ENCODE measurements at places on chromosomes 3 and 15.

- no peak for DNase-seq
These were observed 157.4 kb upstream of the LRTM1 start for GRCh38 chr3:55085231-55085630.

GRCh38 chr3:54877730-54878129 lies 50.1 kb downstream of the LRTM1 start:
- no peak for DNase-seq

DNA sequence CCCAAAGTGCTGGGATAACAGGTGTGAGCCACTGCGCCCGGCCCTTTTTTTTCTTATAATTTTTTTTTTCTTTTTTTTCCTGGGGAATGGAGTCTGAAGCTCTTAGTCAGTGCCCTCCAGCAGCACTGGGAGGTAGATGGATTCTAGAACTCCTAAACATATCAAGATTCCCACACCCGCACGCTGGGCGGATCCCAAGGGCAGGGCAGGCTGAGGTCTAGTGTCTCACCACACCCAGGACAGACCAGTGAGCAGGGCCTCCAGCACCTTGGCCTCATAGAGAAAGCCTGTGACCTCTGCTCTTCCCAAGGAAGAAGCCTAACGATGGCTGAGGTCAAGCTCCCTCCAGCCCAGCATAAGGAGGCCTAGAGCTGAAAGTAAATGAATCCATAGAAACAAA lies 153.7 kb upstream of the MEF2A start:
- DNase-seq = no peak

- DNase-seq = no peak
These were observed 385.4 kb upstream of the SEMA6D start for GRCh38 chr15:47331829-47332393.

GRCh38 chr3:53863145-53863544 lies 16.8 kb downstream of the IL17RB start:
- DNase-seq = no peak

DNA sequence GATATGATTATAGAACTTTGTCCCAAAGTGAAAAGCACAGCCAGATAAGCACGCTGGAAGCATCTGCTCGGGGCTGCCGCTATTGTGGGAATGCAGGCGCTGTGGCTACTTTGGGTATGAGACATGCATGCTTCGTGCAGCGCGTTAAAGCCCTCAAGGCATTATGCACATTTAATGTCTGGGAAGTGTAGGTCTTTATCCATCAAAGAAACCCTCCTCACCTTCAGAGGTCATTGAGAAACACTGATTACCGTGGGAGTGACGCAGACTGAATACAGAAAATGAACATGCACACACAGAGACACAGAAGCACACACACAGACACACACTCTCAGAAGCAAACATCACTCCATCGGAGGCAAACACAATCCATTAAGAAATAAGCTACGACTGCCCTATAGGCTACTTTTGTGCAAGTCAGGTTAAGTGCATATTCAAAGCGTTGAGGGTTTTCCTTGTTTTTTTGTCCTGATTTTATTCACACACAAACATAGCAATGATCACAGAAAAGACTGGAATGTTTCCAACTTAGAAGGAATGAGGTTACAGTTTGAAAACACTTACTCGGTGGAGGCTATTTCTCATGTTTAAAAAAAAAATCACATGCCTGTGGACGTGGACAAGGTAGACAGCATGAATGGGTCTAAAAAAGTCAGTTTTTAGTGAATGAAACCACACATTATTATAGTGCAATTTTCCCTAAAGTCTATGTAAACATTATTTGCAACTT lies 68.5 kb downstream of the PLCH1 start:
- no peak for DNase-seq

- DNase-seq = no peak
These were observed 66.1 kb downstream of the NUP210 start for GRCh38 chr3:13353936-13354542.

DNA sequence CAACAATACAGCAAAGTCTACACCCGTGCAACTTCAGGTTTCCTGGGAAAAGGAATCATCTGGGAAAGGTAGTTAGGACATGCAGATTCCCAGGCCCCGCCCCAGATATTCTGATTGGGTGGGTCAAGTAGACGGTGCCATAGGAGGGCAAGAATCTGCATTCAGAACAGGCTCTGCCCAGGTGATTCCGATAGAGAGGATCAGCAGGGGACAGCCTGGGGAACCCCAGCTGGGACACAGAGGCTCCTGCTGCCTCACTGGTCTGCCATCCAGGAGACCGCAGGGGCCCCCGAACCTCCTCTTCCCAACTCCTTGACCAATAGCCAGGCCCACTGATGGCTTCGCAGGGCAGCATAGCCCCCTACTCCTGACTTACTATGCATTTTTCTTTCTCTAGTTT lies 243.4 kb downstream of the VPS13C start:
- no peak for DNase-seq

GRCh38 chr3:143226678-143227291 lies 107.2 kb downstream of the CHST2 start:
- no peak for DNase-seq

- DNase-seq = no peak
These were observed 10.5 kb downstream of the WWTR1 start for GRCh38 chr3:149647285-149647684.

- DNase-seq = no peak
These were observed 756.7 kb downstream of the NR2F2 start for GRCh38 chr15:97087006-97087741.

GRCh38 chr3:4166540-4166939 lies 136.6 kb upstream of the SETMAR start:
- DNase-seq = no peak

- DNase-seq = no peak
These were observed 65.3 kb downstream of the CPN2 start for GRCh38 chr3:194285850-194286197.

GRCh38 chr3:27076815-27077630 lies 292.2 kb downstream of the NEK10 start:
- DNase-seq = no peak

DNA sequence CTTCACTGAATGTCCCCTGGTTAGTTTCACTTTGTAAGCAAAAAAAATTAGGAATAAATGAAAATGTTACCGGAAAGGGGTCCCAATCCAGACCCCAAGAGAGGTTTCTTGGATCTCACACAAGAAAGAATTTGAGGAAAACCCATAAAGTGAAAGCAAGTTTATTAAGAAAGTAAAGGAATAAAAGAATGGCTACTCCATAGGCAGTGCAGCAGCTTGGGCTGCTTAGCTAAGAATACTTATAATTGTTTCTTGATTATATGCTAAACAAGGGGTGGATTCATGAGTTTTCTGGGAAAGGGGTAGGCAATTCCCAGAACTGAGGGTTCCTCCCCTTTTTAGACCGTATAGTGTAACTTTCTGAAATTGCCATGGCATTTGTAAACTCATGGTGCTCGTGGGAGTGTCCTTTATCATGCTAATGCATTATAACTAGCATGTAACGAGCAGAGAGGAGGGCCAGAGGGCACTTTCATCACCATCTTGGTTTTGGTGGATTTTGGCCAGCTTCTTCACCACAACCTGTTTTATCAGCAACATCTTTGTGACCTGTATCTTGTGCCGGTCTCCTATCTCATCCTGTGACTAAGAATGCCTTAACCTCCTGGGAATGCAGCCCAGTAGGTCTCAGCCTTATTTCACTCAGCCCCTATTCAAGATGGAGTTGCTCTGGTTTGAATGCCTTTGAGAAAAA lies 41.0 kb upstream of the CMSS1 start:
- no peak for DNase-seq

DNA sequence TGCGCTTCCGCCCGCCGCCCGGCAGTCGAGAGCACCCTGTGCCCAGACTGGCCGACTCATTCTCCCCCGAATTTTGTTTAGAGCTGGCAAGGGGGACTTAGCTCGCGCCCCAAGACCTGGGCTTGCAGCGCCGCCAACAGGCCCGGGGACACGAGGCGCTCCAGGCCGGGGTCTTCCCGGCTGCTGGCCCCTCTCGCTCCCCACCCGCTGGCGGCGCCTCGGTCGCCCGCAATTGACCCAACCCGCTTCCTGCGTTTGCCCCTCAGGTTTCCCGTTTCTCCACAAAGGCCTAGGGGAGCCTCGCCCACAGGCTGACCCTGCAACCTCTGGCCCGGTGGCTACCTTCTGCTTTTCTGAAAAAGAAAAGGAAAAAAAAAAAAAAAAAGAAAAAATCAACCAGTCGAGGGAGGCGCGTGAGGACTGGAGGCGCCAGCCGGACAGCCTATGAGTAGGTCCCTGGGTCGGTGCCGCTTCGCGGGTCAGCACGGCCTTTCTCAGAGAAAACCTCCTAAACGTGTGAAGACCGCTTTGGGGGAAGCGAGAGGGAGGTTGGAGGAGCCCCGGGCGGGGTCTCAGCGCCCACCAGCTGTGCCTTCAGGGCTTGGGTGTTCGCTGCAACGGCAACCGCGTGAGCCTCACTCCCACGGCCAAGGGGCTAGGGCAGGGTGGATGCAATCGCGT lies 7.2 kb downstream of the FOXL2 start:
- no peak for DNase-seq

DNA sequence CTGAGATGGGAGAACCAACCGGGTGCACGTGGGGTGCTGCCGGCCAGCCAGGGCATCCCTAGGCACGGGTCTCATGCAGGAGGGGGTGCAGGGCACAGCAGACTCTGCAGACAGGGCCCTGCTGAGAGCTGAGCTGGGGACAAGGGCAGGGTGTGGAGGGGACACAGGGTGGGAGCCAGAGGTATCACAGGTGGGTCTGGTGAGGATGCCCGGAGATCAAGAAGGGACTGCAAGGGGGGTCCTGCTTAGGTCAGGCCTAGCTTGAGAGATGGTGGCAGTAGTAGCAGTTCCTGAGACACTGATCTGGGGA lies 39.5 kb upstream of the PRR23E start:
- no peak for DNase-seq

DNA sequence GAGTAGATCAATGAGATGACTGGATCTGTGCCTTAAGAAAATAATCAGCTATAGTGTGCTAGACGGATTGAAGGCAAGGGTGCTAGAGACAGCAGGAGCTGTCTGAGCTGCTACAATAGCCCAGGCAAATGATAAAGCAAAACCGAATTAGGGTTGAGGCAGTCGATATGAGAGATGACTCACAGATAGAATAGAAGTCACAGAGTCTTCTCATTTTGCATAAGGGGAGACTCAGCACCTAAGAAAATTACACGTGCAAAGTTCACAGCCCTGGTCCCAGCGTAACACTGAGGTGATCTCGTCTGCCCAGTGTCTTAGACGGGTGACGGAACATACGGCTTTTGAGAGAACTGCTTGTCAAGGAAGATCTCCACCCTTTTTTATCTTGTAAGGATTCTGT lies 11.6 kb downstream of the LPP start:
- DNase-seq = peak; percentile 66

Data from stimulated activated CD4-positive, alpha-beta T cell treated with anti-CD3 and anti-CD28 coated beads, Interleukin-1b, Interleukin-23, amount 100 ng/mL, for 48 hours (primary cell).